NCI-H748 treated with DMSO at 0.1 percent for 48 hours (cell line): ENCODE measurements at places on chromosomes 2 and 18.

DNA sequence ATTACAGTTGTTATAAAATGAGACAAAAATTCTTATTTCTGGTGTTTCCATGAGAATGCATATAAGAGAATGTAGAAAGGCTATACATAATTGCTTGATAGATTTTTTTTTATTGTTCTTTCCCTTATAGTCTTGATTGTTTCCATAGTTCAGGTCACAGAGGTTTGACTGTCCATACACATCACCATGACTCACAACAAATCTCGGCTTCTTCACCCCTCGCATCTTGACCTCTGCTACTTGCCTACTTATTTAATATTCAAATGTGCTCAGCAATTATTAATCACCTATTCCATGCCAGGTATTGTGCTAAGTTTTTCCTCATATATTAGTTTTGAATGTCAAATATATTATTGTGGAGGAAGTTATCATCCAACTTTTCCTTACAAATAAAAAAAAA is 789.6 kb downstream of the RNF144A start:
- no peak for DNase-seq

DNA sequence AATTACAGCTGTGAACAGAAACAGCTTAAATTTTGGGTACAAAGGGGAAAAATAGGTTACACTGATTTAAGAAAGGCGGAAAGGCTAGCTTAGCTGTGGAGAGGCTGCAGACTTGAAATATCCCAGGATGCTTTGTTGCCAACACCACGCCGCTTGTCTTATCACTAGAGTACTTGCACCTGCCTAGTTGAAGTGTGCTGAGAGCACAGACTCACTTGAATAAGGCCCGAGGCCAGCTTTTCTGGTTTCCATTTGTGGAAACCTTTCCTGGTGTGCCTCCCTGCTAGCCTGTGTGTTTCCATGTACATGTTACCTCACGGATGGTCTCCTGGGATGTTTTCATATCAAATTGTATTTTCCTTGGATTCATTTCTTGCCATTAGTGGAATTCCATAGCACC is 3.2 kb downstream of the CABLES1 start:
- DNase-seq: peak; percentile 6

GRCh38 chr18:42087876-42088275 is 132.8 kb downstream of the PIK3C3 start:
- DNase-seq: no peak

GRCh38 chr2:29066271-29066860 is 8.0 kb downstream of the PCARE start:
- DNase-seq: no peak

- no peak for DNase-seq
Measured at GRCh38 chr18:59810735-59811520, 88.9 kb upstream of the PMAIP1 start.

DNA sequence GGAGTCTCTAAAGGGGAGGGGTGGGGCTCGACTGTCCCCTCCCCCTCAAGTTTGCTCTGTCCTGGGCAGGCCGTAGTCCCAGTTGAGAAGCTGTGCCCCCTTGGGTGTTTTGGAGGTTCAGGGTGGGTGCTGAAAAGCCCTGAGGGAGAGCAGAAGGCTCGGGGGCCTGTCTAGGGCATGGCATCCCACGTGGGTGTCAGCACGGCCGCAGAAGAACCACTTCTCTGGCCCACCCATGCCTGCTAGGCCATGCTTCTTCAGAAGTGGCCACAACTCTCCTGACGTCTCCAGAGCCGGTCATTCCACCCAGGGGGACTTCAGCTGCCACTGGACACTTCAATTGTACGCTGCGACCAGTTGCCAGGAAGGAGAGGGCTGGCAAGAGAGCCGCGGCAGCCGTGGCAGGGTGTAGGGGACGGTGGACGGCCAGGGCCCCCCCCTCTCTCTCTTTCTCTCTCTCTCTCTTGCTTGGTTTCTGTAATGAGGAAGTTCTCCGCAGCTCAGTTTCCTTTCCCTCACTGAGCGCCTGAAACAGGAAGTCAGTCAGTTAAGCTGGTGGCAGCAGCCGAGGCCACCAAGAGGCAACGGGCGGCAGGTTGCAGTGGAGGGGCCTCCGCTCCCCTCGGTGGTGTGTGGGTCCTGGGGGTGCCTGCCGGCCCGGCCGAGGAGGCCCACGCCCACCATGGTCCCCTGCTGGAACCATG is at the start of gene INPP5D:
INPP5D (plus strand) TSS at position 546 of the 704 bp plus-strand sequence; CDS start at position 683, 137 bp downstream.
- no peak for DNase-seq

DNA sequence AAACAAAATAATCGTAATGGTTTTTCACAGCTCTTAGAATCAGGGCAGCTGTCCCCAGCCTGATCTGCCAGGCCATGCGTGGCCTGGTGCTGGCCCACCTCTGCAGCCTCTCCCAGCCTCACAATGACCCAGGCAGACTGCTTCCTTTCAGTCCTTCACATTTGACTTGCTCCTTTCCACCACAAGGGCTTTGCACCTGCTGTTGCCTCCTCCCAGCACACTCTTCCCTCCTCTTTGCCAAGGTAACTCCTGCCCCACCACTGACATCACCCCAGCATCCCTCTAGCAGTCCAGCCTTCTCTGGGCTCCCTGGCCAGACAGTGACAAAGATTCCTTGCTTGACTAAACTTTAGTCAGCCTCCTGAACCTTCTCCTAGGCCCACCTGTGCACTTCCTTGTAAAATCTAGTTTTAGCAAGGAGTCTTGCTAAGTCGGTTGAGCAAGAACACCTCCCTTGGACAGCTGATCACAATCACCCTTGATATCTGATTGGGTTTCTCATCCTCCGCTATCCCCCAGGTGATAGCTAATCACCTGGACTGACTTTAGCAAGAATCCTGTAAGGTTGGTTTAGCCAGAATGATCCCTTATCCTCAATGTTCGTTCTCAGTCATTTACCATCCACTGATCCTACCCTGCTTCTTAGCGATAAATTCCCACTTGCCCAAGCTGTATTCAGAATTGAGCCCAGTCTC is 16.2 kb upstream of the RAB11FIP5 start:
- no peak for DNase-seq

- no peak for DNase-seq
Measured at GRCh38 chr18:79518028-79518682, 122.4 kb downstream of the NFATC1 start.

GRCh38 chr2:36824273-36824672 is 127.8 kb downstream of the VIT start:
- no peak for DNase-seq

DNA sequence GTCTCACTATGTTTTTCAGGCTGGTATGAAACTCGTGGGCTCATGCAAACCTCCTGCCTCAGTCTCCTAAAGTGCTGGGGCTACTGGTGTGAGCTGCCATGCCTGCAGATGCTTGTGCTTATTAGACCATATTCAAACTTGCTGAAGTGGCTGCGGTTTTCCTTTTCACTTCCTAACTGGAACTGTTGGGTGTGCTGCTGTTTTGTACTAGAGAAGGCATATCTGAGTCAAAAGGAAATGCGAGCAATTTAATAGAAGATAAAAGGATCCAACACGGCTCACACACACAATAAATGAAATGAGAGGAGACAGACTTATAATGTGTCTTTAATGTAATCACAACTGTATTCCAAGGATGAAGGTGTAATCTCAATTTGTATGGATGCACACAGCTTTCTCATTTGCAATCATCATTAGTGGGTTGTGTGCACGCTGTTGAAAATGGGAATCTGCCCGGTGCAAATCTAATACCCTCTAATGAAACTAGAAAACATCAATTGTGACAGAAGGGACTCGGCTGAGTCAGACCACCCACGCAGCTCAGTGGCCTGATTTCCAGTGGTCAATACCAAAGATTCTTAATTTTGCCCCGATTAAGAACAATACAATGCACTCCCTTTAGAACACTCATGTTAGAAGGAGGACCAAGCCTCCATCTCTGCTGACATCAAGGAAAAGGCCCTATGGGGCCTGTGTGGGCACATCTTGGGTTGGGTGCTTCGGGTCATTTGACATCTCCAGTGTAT is 532.7 kb downstream of the TDRD15 start:
- no peak for DNase-seq

- DNase-seq: no peak
Measured at GRCh38 chr2:33788044-33788443, 188.9 kb upstream of the FAM98A start.

GRCh38 chr18:10194592-10194991 is 259.8 kb upstream of the APCDD1 start:
- no peak for DNase-seq

GRCh38 chr2:164803776-164804466 is 37.7 kb downstream of the COBLL1 start:
- DNase-seq: no peak

DNA sequence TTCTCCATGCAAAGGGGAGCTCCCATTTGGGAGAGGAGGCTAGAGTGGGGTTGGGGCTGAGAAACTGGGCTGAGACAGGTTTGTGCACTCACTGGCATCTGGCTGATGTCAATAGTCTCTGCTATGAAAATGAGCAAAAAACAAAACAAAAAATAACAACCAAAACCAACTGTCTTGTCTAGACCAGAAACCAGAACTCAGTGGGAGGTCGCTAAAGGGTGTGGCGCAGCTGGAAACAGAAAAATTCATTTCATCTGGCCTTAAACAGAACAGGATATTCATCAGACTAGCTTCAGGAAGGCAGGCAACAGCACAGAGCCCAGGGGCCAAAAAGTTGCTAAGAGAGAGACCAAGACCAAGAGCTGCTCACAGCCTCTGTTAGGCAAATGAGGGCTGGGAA is 126.1 kb downstream of the THNSL2 start:
- DNase-seq: no peak

GRCh38 chr18:23887493-23887892 is 127.1 kb upstream of the TTC39C start:
- DNase-seq: peak; percentile 88

DNA sequence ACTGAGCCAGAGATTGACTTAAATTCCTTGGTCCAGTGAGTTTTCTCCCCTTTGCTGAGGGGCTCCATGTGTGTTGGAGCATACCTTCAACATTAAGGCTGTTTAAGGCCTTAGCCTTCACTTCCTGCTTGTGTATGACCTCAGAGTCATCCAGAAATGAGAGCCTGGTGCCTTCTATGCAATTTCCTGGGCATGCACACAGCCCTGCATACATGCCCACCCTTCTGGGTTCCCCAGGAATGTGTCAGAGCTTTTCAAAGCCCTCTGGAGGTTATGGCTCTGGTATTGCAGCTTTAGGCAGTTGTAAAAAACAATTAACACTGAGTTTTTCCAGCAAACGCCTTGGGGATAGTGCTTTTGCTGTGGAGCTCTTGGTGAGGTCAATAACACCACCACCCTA is 16.7 kb downstream of the IL1R1 start:
- DNase-seq: no peak

DNA sequence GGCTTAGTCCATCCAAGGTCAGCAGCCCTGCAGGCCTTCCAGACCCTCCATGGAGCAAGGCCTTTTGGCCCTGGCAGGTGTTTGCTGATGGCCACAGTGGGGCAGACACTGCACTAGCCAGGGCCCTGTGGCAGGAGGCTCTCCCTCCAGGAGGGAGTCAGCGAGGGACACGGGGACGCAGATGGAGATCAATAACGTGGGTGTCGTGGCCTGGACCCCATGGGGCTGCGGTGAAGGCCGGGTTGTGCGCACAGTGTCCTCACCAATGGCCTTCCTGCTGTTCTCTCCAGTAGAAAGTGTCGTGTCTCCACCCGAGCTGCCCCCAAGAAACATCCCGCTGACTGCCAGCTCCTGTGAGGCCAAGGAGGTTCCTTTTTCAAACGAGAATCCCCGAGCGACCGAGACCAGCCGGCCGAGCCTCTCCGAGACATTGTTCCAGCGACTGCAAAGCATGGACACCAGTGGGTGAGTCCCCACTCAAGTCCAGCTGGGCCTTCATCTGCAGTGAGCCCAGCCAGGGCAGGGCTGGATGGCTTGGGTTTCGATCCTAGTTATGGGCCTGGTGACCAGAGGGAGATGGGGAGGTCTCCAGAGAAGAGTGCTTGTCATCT is 65.4 kb downstream of the INPP5D start:
- DNase-seq: no peak

GRCh38 chr2:136101042-136101441 is 16.9 kb downstream of the CXCR4 start:
- DNase-seq: no peak

- no peak for DNase-seq
Measured at GRCh38 chr2:18991177-18992168, 366.9 kb downstream of the OSR1 start.

- no peak for DNase-seq
Measured at GRCh38 chr18:58205443-58206160, 161.6 kb downstream of the NEDD4L start.

- DNase-seq: no peak
Measured at GRCh38 chr2:170762760-170763159, 7.4 kb upstream of the ERICH2 start.

- DNase-seq: no peak
Measured at GRCh38 chr2:70508711-70509462, 44.7 kb downstream of the TGFA start.

DNA sequence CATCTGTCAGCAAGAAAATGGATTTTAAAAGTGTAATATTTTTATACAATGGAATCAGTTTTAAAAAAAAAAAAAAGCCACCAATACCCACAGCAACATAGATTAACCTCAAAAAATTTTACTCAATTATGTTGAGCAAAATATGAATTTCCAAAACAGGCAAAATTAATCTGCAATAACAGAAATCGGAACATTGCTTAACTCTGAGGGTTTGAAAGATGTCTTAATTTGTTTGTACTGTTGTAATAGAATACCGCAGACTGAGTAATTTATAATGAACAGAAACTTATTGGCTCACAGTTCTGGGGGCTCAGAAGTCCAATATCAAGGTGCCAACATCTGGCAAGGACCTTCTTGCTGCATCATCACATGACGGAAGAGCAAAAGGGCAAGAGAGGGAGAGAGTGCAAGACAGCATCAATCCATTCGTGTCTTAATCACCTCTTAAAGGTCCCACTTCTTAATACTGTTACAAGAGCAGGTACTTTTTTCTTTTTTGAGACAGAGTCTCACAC is 31.8 kb upstream of the TNFAIP6 start:
- DNase-seq: no peak

GRCh38 chr2:70214365-70214764 is 23.5 kb upstream of the C2orf42 start:
- no peak for DNase-seq

GRCh38 chr2:42142547-42143184 is 26.5 kb upstream of the EML4 start:
- DNase-seq: no peak

GRCh38 chr2:223532161-223532560 is 70.0 kb downstream of the SCG2 start:
- no peak for DNase-seq
